ENCODE measurements at places on chromosomes 12 and 14.

DNA sequence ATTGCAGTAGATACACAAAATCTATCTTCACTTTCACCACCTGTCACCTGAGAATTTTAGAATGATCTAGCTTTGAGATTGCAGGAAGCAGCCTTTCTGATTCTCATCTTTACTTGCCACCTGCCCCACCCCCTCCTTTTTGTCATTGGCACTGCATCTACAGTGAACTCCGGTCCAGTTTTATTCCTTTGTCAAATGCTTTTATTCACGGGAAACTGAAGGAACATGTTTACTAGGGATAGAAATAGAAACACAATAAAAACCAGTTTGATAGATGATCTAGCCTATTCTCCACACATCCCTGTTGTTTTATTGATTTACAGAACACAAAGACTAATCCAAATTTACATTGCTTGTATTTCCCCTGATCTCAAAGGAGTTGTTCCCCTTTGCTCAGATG, 471.7 kb upstream of the STXBP6 start:
- DNase-seq, result no peak

- no peak for DNase-seq
Observed at GRCh38 chr12:26278266-26278665, 82.9 kb downstream of the SSPN start.

- DNase-seq, result no peak
Observed at GRCh38 chr12:38711054-38711453, 194.3 kb downstream of the CPNE8 start.

- DNase-seq, result no peak
Observed at GRCh38 chr14:102293781-102294180, 11.2 kb downstream of the MOK start.

Data from lung microvascular endothelial cell (primary cell).